Stimulated activated naive CD8-positive, alpha-beta T cell treated with anti-CD3 and anti-CD28 coated beads, Interleukin-15, Interleukin-2, amounts not matched to agents 100 U/mL and 50 U/mL, for 24 hours (primary cell): ENCODE measurements at places on chromosomes 7 and 10.

GRCh38 chr10:65898055-65898454 is 1027.8 kb upstream of the LRRTM3 start:
- DNase-seq = no peak

GRCh38 chr10:132311338-132311939 is 3.7 kb upstream of the STK32C start:
- DNase-seq = no peak

GRCh38 chr7:4634166-4634565 is 47.9 kb upstream of the FOXK1 start:
- DNase-seq = no peak

- DNase-seq = no peak
These were observed 47.2 kb upstream of the SFTPD start for GRCh38 chr10:79995979-79996634.
